Fibroblast of lung (primary cell): ENCODE measurements at places on chromosomes 4 and X. TPM values are rescaled to one million over a fixed set of nuclear protein-coding genes. Genes with fewer than 3 reads are reported as not detected.

- no peaks in the 10 kb centered on the region for H3K36me3 ChIP-seq
- H3K27ac ChIP-seq, result no peak overlapping the region
- peak; percentile 42 for DNase-seq
- H3K4me1 ChIP-seq, result no peaks in the 10 kb centered on the region
- no peak overlapping the region for H3K4me3 ChIP-seq
Measured at GRCh38 chrX:19544693-19545305, 29.5 kb upstream of the MAP3K15 start.

The PRSS12 gene
- 27.5 and 59.9 TPM in 2 replicates for total RNA-seq

DNA sequence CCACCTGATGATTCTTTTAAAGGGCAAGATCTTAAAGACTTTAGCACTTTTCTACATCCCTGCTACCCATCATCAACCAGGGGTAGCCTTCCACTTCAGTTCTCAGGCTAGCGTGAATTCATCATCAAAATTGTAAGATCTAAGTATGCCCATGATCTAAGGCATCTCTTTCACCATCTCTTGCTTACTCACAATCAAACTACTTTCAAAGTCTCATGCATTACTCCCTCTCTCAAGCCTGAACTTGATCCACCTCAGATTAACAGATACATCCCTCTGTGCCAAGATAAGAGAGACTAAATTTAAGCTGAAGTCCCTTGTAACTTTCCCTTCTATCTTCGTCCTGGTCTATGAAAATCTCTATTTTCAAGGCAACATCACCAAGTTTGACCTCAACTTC lies 62.8 kb downstream of the DHX15 start:
- H3K27me3 ChIP-seq, result no peaks in the 10 kb centered on the region
- H3K36me3 ChIP-seq, result no peaks in the 10 kb centered on the region
- no peak overlapping the region for H3K4me3 ChIP-seq
- no peaks in the 10 kb centered on the region for H3K4me1 ChIP-seq
- no peak for DNase-seq

GRCh38 chr4:155383541-155383940 lies 6.8 kb upstream of the MAP9 start:
- no peaks in the 10 kb centered on the region for H3K27me3 ChIP-seq
- H3K4me3 ChIP-seq, result no peak overlapping the region
- DNase-seq, result no peak
- H3K4me1 ChIP-seq, result no peaks in the 10 kb centered on the region
- no peaks in the 10 kb centered on the region for H3K36me3 ChIP-seq
- H3K27ac ChIP-seq, result no peak overlapping the region

DNA sequence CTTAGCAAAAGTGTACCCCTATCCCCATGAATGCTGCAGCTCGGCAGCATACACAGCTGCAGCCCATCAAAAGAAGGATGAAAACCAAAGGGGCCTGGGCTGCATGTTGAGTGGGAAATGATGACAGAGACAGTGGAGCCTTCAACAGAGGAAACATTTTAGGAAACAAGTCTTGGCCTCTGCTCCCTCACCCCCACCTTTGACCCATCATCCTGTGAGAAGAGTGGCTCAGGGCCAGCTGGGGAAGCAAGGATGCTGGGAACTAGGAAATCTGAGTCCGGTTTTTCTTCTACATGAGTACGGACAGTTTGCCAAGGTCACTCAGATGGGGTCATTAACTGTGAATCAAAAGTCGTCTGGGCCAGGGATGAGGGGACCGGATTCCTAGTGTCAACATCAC lies 37.2 kb downstream of the IDS start:
- no peak for DNase-seq
- H3K27ac ChIP-seq, result no peak overlapping the region
- H3K27me3 ChIP-seq, result no peaks in the 10 kb centered on the region
- no peaks in the 10 kb centered on the region for H3K36me3 ChIP-seq
- H3K4me3 ChIP-seq, result no peak overlapping the region
- no peaks in the 10 kb centered on the region for H3K4me1 ChIP-seq

The PNMA3 gene
- 0.26 and 0.33 TPM in 2 replicates for total RNA-seq

DNA sequence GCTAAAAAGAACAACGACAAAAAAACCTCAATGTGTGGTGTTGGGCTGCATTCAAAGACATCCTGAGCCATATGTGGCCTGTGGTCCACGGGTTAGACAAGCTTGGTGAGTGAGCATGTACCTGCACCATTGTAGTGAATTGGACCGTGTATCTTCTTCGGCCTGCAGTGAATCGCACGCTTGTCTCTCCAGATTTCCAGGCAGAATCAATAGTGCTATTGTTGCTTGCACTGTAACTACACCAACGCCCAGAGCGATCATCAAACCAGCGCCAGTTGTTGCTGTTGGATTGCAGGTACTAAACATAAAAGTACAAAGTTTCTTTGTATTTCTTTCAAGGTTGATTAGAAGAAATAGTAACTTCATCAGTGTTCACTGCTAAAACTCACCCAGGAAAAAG lies 101.6 kb downstream of the HUWE1 start:
- peaks cover 5% of the 10 kb centered on the region for H3K36me3 ChIP-seq
- H3K27ac ChIP-seq, result no peak overlapping the region
- H3K4me3 ChIP-seq, result no peak overlapping the region
- H3K4me1 ChIP-seq, result no peaks in the 10 kb centered on the region
- no peak for DNase-seq

GRCh38 chr4:173246719-173247118 lies 78.1 kb downstream of the GALNT7 start:
- H3K27me3 ChIP-seq, result no peaks in the 10 kb centered on the region
- peaks cover 3% of the 10 kb centered on the region for H3K4me1 ChIP-seq
- no peak for DNase-seq

The F8A2 gene
- total RNA-seq, result not detected in 2 replicates

GRCh38 chr4:167475951-167476350 lies 241.7 kb upstream of the SPOCK3 start:
- H3K36me3 ChIP-seq, result no peaks in the 10 kb centered on the region
- no peak overlapping the region for H3K27ac ChIP-seq
- DNase-seq, result no peak
- no peaks in the 10 kb centered on the region for H3K27me3 ChIP-seq
- H3K4me1 ChIP-seq, result no peaks in the 10 kb centered on the region
- H3K4me3 ChIP-seq, result no peak overlapping the region

- no peak overlapping the region for H3K27ac ChIP-seq
- no peak overlapping the region for H3K4me3 ChIP-seq
- H3K4me1 ChIP-seq, result no peaks in the 10 kb centered on the region
- no peaks in the 10 kb centered on the region for H3K27me3 ChIP-seq
- peak; percentile 82 for DNase-seq
Measured at GRCh38 chr4:103012060-103012459, 7.4 kb downstream of the SLC9B1 start.

- DNase-seq, result no peak
- H3K27ac ChIP-seq, result no peak overlapping the region
- no peaks in the 10 kb centered on the region for H3K36me3 ChIP-seq
- H3K27me3 ChIP-seq, result no peaks in the 10 kb centered on the region
- H3K4me1 ChIP-seq, result no peaks in the 10 kb centered on the region
- no peak overlapping the region for H3K4me3 ChIP-seq
Measured at GRCh38 chr4:17093481-17093880, 195.0 kb upstream of the LDB2 start.

GRCh38 chrX:118633530-118633929 lies 93.9 kb upstream of the IL13RA1 start:
- no peaks in the 10 kb centered on the region for H3K36me3 ChIP-seq
- H3K27me3 ChIP-seq, result no peaks in the 10 kb centered on the region
- DNase-seq, result no peak
- H3K27ac ChIP-seq, result no peak overlapping the region
- no peaks in the 10 kb centered on the region for H3K4me1 ChIP-seq
- H3K4me3 ChIP-seq, result no peak overlapping the region

The CLCN4 gene
- 2.1 and 4.0 TPM in 2 replicates for total RNA-seq

DNA sequence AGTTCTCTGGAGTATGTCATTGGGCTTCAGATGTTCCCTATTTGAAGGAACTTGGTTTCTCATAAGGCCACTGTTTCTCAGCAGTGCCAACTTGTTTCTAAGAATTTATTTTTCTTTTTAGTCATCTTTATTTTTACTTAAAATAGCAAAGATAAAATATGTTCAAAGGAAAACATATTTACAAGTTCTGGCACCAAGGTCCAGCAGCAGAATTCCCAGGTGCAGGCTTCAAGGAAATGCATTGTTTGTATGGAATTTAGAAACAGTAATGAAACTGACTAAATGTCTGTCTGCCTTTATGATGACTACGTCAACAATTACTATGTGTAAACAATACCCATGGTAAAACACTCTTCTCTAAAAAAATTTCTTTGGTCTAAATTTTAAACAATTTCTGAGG lies 109.6 kb downstream of the IL15 start:
- H3K4me1 ChIP-seq, result no peaks in the 10 kb centered on the region
- H3K27me3 ChIP-seq, result no peaks in the 10 kb centered on the region
- DNase-seq, result peak; percentile 11
- H3K4me3 ChIP-seq, result no peak overlapping the region
- H3K36me3 ChIP-seq, result no peaks in the 10 kb centered on the region

DNA sequence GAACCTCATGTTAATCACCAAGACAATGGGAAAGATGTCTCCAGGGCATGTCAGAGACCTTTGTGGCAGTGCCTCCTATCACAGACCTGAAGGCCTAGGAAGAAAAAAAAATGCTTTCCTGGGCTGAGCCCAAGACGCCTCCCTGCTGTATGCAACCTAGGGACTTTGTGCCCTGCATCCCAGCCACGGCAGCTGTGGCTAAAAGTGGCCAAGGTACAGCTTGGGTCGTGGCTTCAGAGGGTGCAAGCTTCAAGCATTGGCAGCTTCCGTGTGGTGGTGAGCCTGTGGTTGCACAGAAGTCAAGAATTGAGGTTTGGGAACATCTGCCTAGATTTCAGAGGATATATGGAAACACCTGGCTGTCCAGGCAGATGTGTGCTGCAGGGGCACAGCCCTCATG lies 40.5 kb downstream of the SPANXN3 start:
- H3K4me1 ChIP-seq, result no peaks in the 10 kb centered on the region
- H3K27ac ChIP-seq, result no peak overlapping the region
- no peak overlapping the region for H3K4me3 ChIP-seq
- H3K27me3 ChIP-seq, result no peaks in the 10 kb centered on the region
- H3K36me3 ChIP-seq, result no peaks in the 10 kb centered on the region
- no peak for DNase-seq

GRCh38 chr4:115274545-115274944 lies 161.1 kb upstream of the NDST4 start:
- no peaks in the 10 kb centered on the region for H3K27me3 ChIP-seq
- DNase-seq, result no peak
- no peak overlapping the region for H3K27ac ChIP-seq
- H3K4me3 ChIP-seq, result no peak overlapping the region
- no peaks in the 10 kb centered on the region for H3K4me1 ChIP-seq
- no peaks in the 10 kb centered on the region for H3K36me3 ChIP-seq

DNA sequence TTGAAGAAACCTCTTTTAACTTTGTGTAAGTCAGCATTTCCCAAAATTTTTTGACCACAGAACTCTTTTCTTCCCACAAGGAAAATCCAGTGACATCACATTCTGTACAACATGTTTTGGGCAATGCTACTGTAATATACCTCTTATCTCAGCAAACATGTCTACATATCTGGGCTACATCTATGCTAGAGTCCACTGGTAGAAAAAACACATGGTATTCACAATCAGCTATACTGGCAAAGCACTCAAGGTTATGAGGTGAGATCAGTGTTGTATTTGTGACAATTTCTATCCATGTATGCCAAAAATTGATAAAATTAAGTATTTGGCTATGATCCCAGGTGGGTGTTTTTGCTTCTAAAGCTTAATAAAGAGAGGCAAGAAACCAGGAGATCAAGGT lies 98.0 kb downstream of the ATP11C start:
- peaks cover 3% of the 10 kb centered on the region for H3K4me1 ChIP-seq
- no peaks in the 10 kb centered on the region for H3K27me3 ChIP-seq
- DNase-seq, result no peak
- H3K36me3 ChIP-seq, result no peaks in the 10 kb centered on the region
- no peak overlapping the region for H3K27ac ChIP-seq

DNA sequence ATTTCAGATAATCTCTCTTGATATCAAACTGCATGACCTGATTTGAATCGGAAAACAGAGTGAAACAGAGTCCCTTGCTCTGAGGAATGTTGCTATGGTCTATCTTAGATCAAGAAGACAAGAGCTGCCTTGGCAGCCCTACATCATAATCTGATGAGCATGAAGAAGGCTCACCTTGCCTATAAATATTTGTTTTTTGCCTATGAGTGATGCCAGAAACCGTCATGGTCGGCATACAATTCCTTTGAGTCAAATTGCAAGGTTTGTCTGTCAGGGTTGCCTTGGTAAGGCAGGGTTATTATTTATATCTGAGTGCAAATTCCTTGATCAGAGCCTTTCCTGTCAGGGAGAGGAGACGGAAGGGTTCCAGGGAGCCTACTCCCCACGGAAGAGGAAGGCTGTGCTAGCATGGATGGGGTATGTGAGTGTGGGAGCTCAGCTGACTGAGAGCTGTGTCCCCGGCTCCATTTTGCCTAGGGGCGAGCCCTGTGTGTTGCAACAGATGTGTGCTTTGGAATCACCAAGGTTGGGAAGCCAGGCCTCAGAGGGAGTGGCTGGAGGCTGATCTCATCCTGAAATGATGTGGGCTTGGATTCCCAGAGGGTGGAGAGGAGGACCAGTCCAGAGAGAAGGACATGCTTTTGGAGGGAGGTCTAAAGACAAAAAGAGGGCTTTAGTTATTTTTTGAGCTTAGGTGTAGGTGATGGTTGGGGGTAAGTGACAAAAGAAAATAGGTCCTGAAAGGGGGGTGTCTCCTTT lies 43.6 kb downstream of the RTL9 start:
- H3K36me3 ChIP-seq, result no peaks in the 10 kb centered on the region
- H3K27ac ChIP-seq, result peak overlapping the region; percentile 60
- peak; percentile 74 for DNase-seq

DNA sequence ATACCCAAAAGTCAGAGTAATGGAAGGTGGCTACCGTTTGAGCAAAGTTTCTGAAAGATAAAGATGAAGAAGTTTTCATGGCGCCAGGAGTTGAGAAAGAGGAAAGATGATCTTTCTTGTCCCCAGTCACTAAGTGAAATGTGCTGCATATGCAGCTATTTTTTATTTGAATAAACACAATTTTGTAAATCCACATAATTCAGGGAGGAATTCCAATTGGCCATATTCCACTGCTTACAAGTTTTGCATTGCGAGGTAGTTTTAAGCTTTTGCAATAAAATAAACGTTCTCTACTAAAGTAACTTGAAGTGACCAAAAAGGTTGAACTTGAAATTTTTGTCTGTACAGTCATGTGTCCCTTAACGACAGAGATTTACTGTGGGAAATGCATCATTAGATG lies 139.3 kb upstream of the VCX2 start:
- H3K4me3 ChIP-seq, result no peak overlapping the region
- H3K4me1 ChIP-seq, result no peaks in the 10 kb centered on the region
- no peak for DNase-seq
- H3K27ac ChIP-seq, result no peak overlapping the region
- H3K36me3 ChIP-seq, result no peaks in the 10 kb centered on the region
- no peaks in the 10 kb centered on the region for H3K27me3 ChIP-seq

GRCh38 chr4:15270201-15270600 lies 157.6 kb upstream of the C1QTNF7 start:
- no peaks in the 10 kb centered on the region for H3K36me3 ChIP-seq
- no peak overlapping the region for H3K4me3 ChIP-seq
- no peaks in the 10 kb centered on the region for H3K27me3 ChIP-seq
- DNase-seq, result no peak
- H3K4me1 ChIP-seq, result no peaks in the 10 kb centered on the region

- H3K27me3 ChIP-seq, result no peaks in the 10 kb centered on the region
- no peaks in the 10 kb centered on the region for H3K36me3 ChIP-seq
- H3K27ac ChIP-seq, result no peak overlapping the region
- H3K4me3 ChIP-seq, result no peak overlapping the region
Measured at GRCh38 chr4:1041147-1041935, 29.9 kb downstream of the FGFRL1 start.

GRCh38 chr4:8851321-8852117 lies 20.1 kb downstream of the HMX1 start:
- H3K4me3 ChIP-seq, result no peak overlapping the region
- no peaks in the 10 kb centered on the region for H3K4me1 ChIP-seq
- peaks cover 16% of the 10 kb centered on the region for H3K27me3 ChIP-seq
- no peak for DNase-seq
